ENCODE measurements at places on chromosomes 6 and 20.

GRCh38 chr20:44460795-44461141 lies 14.9 kb upstream of the TTPAL start:
- no peak for DNase-seq

DNA sequence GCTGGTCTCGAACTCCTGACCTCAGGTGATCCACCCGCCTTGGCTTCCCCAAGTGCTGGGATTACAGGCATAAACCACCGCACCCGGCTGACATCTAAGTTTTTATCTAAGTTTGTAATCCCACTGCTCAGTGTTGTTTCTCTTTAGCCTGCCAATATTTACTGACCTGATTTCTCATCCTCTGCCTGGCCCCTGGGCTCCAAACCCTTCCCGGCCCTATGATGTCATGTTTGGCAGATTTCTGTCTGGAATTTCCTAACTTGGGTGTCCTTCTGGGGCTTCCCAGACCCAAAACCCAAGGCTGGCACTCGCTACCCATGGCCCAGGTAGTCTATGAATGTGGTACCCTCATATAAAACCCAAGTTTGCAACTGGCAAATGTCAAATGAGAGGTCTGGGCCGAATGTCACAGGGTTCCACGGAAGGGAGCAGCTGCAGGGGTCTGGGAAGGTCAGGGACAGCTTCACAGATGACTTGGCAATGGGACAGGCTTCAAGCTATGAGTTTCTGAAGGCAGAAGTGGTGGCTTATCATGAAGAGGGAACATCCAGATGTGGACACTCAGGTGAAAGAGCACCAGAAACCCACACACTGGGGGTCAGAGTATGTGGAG lies 54.9 kb downstream of the TMEM170B start:
- no peak for DNase-seq

GRCh38 chr6:146550911-146551310 lies 7.3 kb downstream of the RAB32 start:
- no peak for DNase-seq

DNA sequence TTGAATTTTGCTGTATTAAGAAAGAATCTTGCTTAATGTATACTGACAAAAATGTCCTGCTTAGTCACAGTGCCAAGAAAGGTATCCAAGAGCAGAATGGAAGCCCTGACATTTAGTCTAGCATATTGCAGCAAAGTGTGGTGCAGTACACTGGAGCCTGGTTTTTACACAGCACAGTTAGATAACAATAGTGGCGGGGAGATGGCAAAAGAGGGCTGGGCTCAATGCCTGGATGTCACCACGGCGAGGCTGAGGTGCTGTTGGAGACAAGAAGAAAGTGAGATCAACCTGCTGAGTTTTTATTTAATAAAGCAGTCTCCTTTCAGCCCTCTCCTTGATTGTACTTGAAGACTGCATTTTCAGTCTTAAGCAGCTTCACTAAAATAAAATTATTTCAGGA lies 426.0 kb downstream of the LMBRD1 start:
- DNase-seq, result no peak

DNA sequence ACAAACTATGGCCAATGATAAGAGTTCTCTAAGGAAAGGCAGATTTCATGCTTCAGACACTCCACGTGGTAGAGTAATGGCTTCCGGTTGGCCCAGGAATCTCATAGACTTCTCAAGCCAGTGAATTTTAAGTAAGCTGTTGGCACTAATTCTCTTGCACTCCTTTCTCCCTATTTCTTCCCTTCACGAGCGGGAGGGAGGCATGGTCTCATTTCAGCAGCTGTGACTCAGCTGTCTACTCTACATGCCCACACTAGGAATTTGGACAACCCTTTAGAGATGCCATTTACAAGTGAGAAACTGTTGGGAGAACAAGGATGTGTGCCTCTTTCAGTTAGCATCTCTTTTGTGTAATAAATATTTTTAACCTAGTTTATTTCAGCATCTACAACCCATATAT lies 107.7 kb downstream of the PTPRK start:
- no peak for DNase-seq

DNA sequence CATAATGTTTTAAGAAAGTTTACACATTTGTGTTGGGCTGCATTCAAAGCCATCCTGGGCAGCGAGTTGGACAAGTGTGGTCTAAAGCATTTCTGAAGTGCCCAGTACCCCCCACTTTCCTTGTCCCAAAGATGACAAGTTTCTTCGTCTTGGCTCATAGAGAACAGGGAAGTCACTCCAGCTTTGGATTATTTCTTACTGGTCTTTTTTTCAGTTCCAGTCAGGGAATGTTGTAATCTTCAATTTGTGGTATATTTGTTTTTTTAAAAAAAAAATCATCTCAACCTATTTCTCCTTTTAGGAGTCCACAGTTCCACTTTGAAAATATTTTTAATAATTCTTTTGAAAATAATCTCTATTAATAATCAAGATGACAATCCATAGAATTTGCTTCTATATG lies 34.0 kb downstream of the SLX4IP start:
- no peak for DNase-seq

DNA sequence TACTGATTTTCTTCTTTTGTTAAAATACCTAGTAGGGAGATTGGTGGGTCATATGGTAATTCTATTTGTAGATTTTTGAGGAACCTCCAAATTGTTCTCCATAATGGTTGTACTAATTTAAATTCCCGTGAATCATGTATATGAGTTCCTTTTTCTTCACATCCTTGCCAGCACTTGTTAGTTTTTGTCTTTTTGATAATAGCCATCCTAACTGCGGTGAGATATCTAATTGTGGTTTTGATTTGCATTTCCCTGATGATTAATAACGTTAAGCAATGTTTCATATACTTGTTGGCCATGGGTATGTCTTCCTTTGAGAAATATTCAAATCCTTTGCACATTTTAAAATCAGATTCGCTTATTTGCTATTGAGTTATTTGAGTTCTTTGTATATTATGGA lies 110.9 kb downstream of the JAG1 start:
- DNase-seq, result no peak

DNA sequence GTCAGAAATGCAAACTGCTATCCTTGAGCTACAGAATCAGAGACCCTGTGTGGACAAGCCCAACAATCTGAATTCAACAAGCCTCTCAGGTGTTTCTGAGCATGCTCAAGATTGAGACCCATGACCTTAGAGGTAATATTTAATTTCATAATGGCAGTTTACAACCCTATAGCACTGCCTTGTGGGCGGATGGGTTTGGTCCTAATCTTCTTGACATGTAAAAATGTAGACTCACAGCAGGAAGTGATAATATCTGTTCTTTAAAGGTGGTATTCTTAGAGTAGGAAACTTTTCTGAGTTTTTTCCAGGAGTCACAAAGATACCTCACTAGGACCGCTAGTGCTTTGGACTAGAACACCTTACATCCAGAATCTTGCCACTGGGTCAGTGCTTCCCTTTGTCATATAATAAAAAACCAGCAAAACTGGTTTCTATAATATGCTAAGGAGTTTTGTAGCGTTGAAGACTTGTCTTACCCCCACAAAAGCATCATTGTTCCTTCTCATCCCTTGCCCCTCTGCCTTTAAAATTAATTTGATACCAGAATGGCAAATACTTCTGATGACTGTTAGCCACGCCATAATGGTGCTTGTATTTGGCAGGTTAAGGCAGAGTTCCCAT lies 52.6 kb downstream of the E2F3 start:
- DNase-seq, result no peak
